ENCODE measurements at places on chromosomes 3 and 15.

GRCh38 chr3:37542772-37543449 lies 318.8 kb upstream of the CTDSPL start:
- no peak for DNase-seq

DNA sequence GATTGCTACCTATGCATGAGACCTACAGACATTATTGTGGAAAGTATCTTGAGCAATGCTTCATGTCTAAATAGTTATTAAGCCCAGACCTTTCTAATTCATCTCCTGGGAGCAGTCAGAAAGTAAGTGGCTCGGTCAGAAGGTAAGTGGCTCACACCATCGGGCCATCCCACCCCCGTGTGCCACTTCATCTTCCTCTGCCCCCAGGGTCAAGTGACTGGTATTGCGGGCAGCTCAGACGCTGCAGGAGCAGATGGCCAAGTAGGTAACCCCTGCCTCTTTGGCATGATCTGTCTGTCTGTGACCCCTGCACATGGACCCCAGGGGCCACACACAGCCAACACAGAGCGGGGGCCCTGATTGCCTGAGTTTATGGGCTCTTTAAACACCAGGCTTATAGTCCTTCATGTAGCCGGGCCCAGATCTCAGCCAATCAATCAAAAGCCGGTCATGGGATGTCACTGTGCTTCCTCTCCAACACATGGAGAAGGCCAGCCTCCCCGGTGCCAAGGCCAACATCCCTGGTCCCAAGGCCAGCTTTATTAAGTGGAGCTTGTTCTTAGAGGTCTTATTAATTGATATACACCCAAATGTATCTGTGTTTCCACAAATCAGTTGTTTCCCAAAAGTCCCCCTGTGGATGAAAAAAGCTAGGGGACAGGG lies 42.9 kb downstream of the LARP6 start:
- DNase-seq = no peak

DNA sequence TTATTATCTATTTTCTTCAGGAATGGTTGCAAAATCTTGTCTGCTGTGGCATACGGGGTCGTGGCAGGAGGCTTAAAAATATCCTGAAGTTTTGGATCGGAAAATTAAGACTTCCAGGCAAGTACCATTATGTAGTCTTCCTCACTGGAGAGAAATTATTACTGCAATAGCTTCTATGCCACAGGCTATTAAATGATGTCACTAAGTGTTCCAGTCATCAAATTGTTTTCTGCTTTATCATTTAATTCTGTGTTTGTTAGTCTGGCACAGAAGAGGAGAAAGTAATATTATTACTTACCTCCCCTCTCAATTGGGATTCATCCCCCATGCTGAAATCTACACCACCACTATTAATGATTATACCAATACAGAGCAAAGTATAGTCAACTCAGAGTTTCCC lies 378.2 kb upstream of the ALCAM start:
- DNase-seq = no peak

DNA sequence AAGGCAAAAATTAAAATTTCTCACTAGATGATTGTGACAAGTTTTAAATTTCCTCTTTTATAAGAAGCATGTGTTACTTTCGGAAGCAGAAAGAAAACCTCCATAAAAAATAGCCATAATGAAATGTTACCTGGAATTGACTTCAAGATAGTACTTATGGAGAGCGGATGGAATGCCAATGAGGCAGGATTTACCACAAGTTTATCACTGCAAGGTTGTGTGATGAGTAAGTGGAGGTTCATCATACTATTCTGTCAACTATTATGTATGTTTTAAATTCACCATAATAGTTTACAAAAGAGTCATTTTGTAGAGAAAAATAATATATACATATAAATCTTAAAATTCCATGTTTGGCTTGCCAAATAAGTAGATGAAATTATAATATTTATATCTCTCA lies 230.3 kb downstream of the SCAPER start:
- DNase-seq = peak; percentile 16

DNA sequence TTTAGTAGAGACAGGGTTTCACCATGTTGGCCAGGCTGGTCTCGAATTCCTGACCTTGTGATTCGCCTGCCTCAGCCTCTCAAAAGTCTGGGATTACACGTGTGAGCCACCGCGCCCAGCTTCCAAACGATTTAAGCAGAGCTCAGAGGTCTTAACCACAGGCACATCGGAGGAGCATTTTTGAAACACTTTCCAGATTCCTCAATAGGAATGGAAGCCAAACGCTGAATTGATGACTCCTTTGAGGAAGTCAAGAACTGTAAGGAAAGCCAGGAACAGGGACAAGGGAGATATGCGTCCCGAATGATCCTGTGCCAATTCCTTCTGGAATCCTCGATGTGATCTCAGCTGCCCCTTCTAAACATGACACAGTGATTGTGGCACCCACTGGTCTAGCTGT lies 40.0 kb downstream of the TRH start:
- peak; percentile 3 for DNase-seq
